ENCODE measurements at places on chromosomes 7 and 10.

- DNase-seq, result no peak
These were observed 203.0 kb downstream of the HIBADH start for GRCh38 chr7:27459731-27460053.

DNA sequence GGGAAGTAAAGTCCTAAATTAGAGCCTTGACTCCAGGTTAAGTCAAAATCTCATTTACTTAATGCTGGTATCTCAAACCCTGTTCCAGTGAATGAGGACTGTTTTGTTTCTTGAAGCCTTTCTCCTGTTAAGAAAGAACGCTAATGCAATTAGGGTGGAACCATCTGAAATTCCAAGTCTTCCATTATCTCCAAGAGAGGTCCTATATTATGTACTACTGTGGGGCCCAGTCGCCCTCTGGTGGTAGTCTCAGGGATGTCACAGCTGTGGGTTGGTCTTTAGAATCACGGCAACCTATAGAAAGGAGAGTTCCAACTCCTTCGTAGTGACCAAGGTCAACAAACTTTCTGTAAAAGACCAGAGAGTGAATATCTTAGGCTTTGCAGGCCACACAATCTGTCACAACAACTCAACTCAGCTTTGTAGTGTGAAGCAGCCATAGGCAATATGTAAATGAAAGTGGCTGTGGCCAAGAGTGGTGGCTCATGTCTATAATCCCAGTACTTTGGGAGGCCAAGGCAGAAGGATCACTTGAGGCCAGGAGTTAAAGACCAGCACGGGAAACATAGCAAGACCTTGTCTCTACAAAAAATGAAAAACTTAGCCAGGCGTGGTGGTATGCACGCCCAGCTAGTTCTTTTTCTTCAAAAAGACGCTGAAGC is 9.3 kb downstream of the RPP38 start:
- DNase-seq, result no peak

DNA sequence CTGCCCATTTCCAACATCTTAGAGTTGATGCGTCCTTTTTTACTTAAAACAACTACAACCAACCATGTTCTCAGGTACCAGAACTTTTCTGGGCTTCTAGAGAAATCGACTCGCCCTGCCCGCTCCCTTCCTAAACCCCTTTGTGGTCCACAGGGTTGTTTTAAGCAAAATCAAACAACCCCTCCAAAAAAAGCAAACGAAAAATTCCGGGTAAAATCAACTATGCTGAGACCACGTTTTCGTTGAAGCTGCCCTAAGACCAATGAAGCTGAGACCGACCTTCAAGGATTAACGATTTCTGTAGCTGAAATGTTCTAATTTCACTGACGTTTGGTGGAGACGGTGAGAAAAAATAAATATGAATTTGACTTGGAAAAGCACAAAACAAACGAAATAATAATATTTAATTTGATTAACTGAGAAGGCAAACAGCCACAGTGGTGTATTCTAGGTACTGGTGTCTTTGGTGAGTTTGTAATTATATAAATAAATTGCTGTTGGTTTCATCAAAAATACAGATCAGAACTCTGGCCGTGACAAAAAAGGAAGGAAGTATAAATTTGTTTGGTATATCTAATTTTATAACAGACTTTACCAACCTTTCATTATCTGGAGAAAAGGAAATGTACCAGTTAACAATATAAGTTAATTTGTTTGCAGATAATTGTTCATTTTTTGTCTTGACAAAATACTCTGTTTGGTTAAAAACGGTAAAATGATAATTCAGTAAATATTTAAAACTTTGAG is 4.7 kb upstream of the IGF2BP3 start:
- no peak for DNase-seq

DNA sequence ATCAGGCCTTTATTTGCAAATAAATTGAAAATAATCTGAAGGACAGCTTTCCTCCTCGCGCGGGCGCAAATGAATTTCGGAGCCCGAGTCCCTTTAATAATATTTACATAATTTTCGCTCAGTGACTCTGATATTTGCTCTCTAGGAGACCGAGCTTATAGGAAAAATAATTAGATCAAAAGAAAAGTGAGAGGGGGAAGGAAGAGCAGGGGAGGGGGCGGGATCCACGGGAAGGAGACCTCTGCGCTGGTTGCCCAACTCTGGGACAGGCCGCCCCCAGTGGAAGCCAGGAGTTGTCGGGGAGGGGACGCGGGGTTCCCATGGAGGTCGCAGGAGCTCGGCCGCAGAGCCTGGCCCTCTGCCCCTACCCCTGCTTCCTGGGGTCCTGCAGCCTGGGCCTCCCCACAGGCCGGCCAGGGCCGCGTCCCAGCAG is 5.8 kb downstream of the UNCX start:
- DNase-seq, result no peak

- no peak for DNase-seq
These were observed 110.8 kb downstream of the PDGFA start for GRCh38 chr7:408751-409311.

- no peak for DNase-seq
These were observed 164.7 kb downstream of the CPEB3 start for GRCh38 chr10:92126100-92126650.

DNA sequence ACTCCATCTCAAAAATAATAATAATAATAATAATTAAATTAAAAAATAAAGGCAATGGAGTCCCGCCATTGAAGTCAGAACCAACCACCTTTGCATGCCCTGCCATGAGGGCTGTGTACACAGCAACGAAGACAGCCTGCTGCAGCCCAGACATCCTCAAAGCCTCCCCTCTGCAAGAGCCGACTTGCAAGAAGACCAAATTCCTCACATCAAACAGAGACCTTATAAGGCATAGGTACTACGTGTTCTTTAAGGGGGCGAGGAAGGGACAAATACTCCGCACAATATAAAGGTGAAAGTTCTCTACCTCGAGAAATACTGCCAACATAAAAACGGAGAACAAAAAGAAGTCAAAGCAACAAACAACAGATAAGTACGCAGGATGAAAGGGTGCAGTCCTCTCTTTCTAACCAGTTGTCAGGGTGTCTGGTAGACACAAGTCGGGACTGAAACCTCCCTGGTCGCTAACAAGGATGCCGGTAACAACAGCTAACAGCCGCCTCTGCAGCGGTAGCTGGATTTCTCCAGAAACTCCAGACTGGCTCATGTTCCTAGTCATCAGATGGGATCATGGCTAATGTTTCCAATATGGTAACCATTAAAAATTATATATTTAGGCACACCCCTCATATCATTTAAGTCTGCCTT is 23.6 kb downstream of the FGFR2 start:
- no peak for DNase-seq

- DNase-seq, result no peak
These were observed 17.5 kb downstream of the TTYH3 start for GRCh38 chr7:2649139-2649838.

- no peak for DNase-seq
These were observed 3.6 kb downstream of the LHPP start for GRCh38 chr10:124465003-124465776.

DNA sequence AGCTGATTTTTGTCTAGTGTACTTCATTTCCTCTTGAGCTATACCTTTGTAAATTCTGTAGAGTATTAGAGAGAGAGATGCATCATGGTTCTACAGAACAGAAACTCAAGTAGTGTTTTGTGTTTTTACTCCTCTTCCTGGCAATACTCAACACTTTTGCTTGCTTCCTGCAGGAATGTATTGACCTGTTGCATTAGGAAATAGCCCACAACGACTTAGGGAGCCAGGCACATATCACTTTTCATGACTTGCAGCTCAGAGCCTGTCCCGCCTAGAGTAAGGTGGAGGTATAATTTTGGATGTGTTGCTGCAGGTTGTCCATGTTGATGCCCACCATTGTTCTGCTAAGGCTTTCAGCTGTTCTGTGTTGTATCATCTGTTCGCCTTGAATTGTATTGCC is 216.3 kb downstream of the SDK1 start:
- no peak for DNase-seq

DNA sequence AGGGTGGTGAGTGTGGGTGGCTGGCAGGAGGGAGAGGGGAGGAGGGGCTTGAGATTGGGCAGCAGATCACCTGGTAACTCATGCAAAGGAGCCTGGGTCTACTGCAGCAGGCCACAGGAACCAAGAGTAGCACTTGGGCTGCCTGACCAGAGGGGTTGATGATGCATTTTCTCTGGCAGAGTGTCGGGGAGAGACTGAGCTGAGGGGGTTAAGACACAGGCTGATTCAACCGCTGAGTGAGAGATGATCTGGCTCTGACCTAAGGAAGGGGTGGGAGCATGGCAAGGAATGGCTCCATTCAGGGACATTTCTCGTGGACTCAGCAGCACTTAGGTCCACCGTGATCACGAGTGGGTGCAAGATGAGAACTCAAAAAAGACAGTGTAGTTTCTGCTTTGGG is 115.5 kb upstream of the STK17A start:
- no peak for DNase-seq

DNA sequence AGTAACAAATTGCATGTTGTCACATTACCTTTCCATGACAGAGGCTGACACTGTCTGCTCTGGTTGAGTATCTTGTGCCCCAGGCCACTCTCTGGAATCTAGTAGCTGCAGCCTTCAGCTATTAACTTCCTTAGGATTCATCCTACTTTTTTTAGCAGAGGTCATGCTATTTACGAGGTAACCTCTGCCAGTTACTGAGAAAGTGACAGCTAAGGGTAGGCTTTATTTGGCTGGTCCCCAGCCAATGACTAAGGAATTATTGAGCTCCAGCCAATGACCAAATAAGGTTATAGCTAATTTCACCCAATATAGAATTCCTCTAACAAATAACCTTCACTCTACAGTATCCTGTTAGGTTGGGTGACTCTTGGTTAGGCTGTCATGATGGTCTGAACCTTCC is 1361.7 kb downstream of the XPNPEP1 start:
- DNase-seq, result no peak

GRCh38 chr7:29898301-29898700 is 91.3 kb downstream of the SCRN1 start:
- DNase-seq, result no peak

DNA sequence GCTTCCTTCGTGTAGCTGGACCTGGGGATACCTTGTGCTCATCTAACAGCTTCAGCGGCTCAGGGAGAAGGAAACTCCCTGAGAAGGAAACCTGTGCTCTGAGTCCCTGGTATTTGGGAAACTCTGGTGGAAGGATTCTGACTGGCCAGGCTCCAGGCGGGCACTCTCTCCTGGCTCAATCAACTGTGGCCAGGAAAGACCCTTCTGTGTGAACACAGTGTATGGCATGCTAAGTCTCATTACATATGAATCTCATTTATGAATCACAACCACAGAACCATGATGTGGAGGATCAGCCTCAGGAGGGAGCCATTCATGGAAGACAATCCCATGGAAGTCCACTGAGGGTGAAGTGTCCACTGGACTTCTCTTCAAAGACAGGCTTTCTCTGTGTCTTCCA is 20.9 kb downstream of the NPS start:
- DNase-seq, result no peak

DNA sequence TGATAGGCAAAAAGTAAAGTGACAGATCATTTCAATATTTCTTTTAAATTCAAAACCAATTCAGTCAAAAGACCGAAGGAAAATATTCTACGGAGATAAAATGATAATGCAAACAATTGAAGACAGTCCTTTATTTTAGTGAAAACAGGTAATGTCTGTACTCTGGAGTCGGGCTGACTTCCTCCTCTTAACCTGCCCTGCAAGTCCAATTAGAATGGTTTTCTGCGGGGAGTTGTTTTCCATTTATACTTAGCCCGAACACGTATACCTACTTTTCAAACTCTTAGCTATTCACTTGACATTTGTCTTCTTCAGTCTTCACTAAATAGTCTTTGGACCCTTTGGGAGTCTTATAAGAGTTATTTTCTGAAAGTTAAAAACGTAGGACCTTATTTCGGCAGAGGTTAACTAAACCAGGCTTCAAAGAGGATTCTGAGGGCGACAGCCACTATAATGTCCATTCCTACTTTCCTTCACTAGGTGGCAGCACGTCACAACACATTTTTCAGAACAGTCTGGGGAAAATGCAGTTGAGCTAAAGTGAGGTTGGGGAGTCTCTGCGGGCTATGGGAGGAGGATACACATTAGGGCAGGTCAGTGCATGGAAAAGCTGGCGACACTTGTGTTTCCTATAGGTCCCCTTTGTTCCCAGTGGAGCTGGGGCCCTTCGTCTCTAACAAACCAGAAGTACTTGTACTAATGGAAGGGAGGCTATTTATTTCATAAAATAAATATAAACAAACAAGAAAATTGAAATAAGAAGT is 472.0 kb downstream of the KCNMA1 start:
- no peak for DNase-seq

DNA sequence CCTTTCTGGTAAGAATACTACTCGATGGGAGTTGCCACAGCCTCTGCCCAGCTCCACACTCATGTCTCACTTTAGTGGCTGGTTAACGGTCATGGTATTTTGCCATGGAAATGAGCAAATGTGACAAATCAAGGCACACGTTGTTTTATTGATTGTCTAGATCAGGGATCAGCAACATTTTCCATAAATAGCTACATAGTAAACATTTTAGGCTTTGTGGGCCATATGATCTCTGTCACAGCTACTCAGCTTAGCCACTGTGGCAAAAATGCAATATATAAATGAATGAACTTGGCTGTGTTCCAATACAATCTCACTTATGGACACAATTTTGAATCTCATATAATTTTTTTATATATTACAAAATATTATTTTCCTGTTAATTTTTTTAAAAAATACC is 76.9 kb downstream of the COBL start:
- no peak for DNase-seq

GRCh38 chr10:62772186-62772974 is 32.1 kb upstream of the ADO start:
- DNase-seq, result no peak

GRCh38 chr7:158000160-158000559 is 587.5 kb downstream of the PTPRN2 start:
- no peak for DNase-seq

DNA sequence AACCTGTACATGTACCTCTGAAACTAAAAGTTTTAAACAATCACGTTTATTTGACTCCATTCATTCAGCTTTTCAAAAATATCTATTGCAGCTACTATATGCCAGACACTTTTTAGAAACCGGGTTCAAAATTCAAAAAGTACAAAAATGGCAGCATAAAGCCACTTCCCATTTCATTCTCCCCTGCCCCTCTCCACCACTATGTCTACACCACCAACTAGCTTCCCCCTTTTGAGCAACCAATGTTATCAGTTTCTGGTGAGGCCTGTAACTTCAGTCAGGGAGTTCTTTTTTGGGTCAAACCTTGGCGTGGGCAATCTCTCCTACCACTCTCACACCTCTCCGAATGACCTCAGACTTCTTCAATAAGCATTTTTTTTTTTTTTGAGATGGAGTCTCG is 11.5 kb upstream of the HHEX start:
- no peak for DNase-seq

DNA sequence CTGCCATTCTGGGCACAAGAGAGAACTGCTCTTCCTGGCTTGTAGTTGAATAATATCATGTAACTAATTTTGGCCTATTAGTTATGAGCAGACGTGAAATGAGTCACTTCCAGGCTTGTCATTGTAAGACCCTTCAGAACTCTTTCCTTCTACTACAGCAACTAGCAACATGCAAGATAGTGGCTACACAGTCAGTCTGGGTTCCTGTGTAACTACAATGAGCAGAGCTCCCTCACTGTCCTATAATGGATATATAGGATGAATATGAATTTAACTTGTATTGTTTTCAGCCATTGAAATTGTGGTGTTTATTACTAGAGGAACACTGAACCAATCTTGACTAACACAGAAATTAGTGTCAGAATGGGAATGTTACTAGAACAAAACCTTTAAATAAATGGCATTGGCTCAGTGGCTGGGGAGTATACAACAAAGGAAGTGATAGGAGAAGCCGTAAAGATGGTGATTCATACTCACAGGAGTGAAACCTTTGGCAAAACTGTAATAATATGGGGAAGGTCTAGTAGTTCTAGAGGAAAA is 2.9 kb upstream of the MTPN start:
- no peak for DNase-seq

GRCh38 chr7:51175316-51175991 is 141.2 kb downstream of the COBL start:
- DNase-seq, result no peak
